CMK (cell line): ENCODE measurements at places on chromosomes 7 and 10.

- DNase-seq = no peak
Observed at GRCh38 chr7:30934225-30934624, 22.6 kb downstream of the AQP1 start.

GRCh38 chr7:4700577-4701235 is 18.6 kb downstream of the FOXK1 start:
- no peak for DNase-seq

DNA sequence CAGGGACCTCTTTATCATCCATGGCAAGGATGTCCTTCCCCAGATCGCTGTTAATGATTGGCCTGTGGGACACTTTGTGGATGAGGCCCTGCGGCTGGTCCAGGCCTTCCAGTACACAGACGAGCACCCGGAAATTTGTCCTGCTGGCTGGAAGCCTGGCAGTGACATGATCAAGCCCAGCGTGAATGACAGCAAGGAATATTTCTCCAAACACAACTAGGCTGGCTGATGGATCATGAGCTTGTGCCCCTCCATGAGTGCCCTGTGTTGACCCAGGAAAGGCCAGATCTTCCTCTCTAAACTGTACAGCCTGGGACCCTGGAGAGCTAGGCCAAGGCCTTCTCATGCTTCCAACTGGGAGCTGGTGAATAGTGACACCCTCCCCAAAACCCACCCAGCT is 124.1 kb downstream of the CUL2 start:
- no peak for DNase-seq

GRCh38 chr7:66055321-66055956 is 20.2 kb upstream of the ASL start:
- no peak for DNase-seq

GRCh38 chr7:1757601-1758000 is 87.5 kb downstream of the ELFN1 start:
- no peak for DNase-seq

DNA sequence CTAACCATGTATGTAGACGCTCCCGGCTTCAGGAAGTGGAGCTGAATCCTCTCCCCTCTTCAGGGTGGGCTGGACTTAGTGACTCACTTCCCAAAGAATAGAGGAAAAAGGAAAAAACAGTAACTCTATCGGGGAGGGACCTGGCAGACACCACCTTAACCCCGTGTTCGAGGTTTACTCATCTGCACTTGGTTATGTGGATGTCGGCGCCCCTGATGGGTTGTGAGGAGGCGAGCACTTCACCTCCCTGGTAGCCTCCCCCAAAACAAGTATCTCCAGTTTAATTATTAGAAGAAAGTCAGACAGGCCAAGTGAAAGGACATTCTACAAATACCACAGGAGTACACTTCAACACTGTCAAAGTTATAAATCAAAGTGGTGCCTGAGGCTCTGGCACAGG is 559.7 kb downstream of the TCERG1L start:
- DNase-seq = no peak

DNA sequence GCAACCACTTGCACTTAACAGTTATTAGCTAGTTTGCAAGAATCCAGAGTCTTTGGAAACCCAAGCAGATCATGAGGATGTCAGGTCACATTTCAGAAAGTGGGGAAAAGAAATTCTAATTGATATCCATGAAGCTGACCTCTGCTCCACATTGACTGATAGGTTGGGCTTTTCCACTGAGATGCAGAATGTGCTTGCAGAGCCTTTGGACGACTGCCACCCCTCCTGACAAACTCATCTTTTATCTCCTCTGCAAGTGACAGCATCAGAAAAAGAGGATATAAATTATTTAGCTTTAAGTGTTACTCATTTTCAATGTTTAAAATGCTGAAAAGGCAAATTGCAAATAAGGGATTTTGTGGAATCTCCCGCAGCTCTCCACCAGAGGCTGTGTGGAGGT is 75.3 kb downstream of the C10orf90 start:
- DNase-seq = no peak

DNA sequence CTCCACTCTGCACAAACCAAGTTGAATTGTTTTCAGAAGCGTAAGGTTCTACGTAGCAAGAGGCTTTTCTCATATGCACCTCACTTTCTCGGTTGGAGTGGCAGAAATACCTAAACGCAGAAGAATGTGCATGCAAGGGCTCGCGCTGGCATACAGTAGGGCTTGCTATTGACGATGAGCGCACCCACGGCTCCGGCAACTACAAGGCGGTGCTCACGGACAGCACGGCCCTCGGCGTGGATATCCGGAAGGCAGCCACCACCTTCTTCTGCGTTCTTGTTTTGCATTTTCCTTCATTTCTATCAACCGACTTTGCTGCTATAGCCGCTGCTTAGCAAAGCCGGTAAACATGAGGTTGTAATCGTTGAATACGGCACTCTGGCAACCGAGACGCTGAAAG is 51.1 kb upstream of the UBE3C start:
- DNase-seq = no peak

GRCh38 chr7:30931929-30932540 is 20.4 kb downstream of the AQP1 start:
- no peak for DNase-seq

DNA sequence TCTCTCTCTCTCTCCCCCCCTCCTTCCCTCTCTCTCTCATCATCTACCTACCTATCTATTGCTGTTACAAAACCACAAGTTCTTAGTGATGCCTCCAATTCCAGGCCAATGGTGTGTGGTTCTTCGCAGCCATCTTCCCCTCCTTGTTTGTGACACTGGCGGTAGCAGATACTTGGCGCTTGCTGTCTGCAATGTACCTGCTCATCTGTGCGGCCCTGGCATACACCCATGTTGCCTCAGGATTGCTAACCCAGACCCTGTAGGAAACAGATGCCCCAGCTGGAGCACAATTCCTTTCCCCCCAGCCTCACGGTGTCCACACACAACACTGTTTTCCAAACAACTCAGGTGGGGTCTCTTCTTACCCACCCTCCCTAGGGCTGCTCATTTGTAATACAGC is 13.6 kb upstream of the DPYSL4 start:
- no peak for DNase-seq

- no peak for DNase-seq
Observed at GRCh38 chr7:19213746-19214145, 68.5 kb upstream of the FERD3L start.

DNA sequence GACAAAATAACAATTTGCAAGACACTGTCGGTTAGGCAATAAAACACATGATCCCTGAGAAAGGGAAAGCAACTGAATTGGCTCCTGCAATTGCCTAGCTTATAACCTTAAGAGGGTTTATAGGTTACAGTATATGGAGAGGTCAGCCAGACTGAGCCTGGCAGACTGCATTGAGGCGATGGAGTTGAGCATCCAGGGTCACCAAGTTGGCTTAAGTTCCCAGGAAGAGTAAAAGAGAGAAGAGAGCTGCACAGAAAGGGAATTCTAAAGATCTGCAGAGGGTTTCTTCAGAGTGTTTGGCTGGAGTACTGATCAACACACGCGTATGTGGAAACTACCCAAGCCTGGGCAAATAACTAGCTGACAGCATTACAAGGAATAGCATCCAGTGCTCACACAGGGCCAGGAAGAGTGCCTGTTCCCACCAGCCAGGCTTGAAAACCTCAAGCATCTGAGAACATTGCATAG is 11.2 kb downstream of the ANKMY2 start:
- DNase-seq = no peak

- no peak for DNase-seq
Observed at GRCh38 chr10:31704195-31704594, 224.4 kb downstream of the ARHGAP12 start.

DNA sequence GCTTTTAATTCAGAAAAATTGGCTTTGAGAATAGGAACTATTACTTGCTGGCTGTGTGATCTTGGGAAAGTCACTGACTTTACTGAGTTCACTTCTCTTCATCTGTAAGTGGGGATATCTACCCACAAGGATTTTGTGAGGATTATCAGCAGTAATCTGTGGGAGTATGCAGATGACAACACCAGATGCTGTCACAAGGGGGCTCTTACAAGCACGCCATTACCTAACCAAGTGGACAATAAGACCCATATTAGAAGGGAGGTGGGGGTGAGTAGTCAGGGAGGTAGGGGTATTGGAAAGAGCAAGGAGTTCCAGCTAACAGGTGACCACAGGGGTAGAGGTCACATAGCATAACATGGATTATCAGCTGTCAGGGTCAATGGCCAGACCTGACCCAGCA is 569.4 kb downstream of the SUGCT start:
- DNase-seq = no peak

- no peak for DNase-seq
Observed at GRCh38 chr7:3464900-3465622, 164.0 kb downstream of the SDK1 start.

DNA sequence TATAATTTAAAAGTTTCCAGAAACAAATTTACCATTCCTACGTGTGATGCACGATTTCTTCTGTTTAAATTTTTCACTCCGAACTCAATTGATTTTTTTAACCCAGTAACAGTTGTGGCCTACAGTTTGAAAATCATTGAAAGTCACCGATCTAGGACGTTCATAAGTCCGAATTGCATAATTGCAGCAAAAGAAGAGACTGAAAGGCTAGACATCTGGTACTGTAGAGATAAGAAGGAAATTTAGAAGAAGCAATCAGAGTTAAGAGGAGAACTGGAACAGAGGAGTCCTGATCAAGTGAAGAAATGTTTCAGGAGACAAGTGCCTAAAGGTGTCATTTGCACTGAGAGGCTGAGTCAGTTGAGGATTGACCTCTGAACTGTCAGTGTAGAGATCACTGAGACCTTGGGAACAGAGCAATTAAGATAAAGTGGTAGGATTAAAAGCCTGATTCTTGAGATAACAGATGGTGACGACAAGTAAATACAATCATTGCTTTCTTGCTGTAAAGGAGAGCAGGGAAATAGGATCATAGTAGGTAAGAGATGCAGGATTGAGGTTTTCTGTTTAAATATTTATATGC is 73.5 kb downstream of the ZFAND4 start:
- DNase-seq = no peak

GRCh38 chr10:103276896-103277712 is at the start of gene INA:
TSS of gene INA (plus strand) at chr10:103277138. CDS start at chr10:103277212, 74 bp downstream.
- DNase-seq = no peak

DNA sequence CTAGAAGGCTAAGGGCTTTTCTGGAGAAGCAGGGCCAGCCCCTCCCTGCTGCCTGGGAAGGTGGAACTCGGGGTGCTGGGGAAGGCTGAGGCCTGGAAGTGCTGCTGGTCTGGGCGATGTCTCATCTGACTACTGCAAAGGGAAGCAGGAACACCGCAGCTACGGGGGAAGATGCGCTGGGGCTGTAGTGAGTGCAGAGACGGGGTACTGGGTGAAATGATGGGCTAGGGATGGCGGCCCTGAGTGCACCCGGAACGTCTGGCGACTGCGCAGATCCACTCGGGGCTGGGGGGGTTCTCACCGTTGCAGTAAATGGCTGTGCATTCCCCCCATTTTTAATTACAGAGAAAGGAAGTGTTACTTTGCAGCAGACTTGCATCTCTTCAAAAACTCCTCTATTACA is 195.4 kb upstream of the ADARB2 start:
- DNase-seq = no peak

GRCh38 chr10:964321-964987 is 23.8 kb upstream of the GTPBP4 start:
- no peak for DNase-seq

- DNase-seq = no peak
Observed at GRCh38 chr10:80871083-80871482, 333.4 kb downstream of the SH2D4B start.

- no peak for DNase-seq
Observed at GRCh38 chr10:78471326-78471722, 437.7 kb downstream of the RPS24 start.

GRCh38 chr7:85840554-85840953 is 653.7 kb upstream of the SEMA3D start:
- no peak for DNase-seq

- DNase-seq = no peak
Observed at GRCh38 chr10:80477813-80478212, 23.7 kb downstream of the TSPAN14 start.

GRCh38 chr7:92813390-92814024 is 22.9 kb downstream of the CDK6 start:
- no peak for DNase-seq

GRCh38 chr7:94444813-94445212 is 50.1 kb downstream of the COL1A2 start:
- DNase-seq = no peak

DNA sequence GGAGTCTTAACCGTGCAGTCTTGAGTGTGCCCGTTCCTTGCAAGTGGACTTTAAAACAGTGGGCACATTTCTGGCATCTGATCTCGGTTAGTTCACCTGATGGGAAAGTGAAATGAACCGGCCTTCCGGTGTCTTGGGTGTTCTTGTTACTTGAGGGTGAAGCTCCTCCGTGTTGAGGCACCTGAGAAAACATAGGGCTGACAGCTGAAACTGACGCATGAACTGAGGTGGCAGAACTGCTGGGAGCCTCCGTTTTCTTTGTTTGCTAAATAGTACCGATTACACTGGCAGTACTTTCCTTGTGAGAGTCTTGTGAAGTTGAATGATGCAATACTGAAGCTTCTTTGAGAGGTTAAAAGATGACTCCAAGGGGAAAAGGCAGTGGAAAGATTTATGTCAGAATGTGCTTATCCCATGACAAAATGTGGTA is 62.8 kb upstream of the SAMD8 start:
- no peak for DNase-seq

- DNase-seq = no peak
Observed at GRCh38 chr10:75508814-75509306, 77.4 kb downstream of the LRMDA start.

DNA sequence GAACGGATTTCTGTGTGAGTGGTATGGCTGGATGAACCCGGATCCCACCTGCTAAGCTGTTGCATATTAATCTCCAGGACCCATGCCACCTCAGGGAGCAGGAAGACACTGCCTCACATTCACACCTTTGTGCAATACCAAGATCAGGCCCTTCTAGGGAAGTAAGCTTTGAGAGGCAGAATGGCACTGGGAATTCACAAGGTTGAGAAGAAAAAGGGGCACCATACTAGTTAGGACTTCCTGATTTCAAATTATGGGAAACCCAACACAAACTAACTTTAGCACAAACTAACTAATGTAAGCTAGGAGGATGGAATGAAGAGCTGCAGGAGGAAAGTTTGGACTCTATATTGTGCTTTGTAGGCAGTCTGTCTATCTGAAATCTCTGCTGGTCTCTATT is 71.3 kb downstream of the TBXAS1 start:
- no peak for DNase-seq

GRCh38 chr10:16752099-16752498 is 65.1 kb downstream of the RSU1 start:
- DNase-seq = no peak
